ENCODE measurements at places on chromosomes 7 and 10.

GRCh38 chr7:95788884-95789283, 16.5 kb downstream of the DYNC1I1 start:
- no peak for DNase-seq

DNA sequence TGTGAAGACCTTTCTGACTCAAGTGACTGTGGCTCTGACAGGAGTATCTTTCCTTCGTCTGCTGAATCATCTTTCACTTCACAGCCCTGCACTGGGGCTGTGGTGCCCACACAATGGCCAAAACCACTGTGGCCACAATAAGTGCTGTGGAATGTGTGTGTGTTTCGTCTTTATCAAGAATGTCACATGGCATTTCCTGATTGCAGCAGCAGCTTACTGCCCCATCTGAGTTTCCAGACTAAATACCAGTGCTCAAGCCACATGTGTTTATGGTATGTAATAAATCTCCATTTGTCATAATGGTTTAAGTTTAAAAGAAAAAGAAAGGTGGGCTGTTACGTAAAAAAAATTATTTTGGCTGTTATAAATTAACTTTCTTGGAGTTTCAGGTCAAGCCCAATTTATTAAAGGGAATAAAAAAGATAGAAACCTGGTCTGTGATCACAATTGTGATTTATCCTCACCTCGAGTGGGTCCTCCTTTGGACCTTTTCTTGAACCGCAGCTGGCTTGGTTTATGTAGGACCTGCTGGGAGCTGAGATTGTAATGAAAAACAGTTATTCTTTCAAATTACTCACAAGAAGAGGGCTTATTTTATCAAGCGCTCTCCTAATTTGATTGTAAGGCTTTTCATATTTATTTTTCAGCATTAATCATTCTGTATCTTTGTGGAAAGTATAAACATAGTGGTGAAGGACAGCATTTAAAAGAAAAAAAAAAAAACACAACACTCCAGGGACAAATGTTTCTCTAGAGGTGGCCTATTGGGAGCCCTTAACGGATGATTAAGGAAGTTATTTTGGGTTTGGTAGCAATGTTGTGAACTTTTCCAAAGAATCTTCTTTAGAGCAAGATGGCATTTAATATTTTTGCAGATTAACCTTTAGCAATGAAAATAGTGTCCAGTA, 116.2 kb downstream of the LRMDA start:
- peak; percentile 2 for DNase-seq

GRCh38 chr10:43822631-43823580, 174.2 kb upstream of the ZNF32 start:
- DNase-seq = no peak

GRCh38 chr7:4681886-4682620, at the start of gene FOXK1:
FOXK1 (plus strand) TSS chr7:4682295; CDS start chr7:4682309, 14 bp downstream.
- peak; percentile 90 for DNase-seq

DNA sequence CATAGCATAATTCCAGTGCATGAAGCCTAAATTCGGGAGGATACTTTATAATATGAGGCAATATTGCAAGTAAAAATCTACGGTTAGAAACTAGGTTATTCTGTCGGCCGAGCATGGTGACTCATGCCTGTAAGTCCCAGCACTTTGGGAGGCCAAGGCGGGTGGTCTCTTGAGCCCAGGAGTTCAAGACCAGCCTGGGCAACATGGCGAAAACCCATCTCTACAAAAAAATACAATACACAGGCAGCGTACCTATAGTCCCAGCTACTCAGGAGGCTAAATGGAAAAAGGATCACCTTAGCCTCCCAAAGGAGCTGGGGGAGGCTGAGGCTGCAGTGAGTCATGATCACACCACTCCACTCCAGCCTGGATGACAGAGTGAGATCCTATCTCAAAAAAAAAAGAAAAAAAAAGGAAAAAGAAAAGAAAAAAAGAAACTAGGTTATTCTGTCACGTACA, 14.2 kb downstream of the SKAP2 start:
- DNase-seq = no peak

GRCh38 chr10:34959321-34959720, 130.8 kb downstream of the CUL2 start:
- DNase-seq = no peak

GRCh38 chr7:34652809-34653208, 5.2 kb upstream of the NPSR1 start:
- DNase-seq = no peak

DNA sequence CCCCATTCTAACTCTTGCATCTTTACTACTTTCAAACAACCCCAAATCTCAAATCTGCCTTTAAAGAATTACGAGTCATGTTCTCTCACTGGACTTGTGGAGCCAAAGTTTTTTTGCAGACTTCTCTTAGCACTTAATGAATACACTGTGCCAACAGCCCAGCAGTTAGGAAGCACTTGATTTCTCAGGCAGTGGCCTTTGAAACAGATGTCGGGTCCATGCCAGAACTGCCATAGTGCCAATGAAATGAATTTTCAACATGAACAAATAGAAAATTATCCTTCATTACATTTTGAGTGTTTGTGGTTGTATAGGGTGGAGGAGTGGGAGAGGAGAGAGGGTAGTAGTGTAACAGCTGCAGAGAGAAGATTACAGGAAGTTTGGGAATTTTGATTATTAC, 5.9 kb downstream of the BORCS7 start:
- DNase-seq = no peak

DNA sequence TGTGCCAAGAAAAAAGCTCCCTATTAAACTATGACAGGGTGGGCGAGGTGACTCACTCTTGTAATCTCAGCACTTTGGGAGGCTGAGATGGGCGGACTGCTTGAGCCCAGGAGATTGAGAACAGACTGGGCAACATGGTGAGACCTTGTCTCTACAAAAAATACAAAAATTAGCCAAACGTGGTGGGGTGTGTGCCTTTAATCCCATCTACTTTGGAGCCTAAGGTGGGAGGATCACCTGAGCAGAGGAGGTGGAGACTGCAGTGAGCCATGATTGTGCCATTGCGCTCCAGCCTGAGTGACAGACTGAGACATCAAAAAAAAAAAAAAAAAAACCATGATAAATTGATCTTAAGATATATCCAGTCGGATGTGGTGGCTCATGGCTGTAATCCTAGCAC, 11.5 kb downstream of the POLR3A start:
- DNase-seq = no peak

DNA sequence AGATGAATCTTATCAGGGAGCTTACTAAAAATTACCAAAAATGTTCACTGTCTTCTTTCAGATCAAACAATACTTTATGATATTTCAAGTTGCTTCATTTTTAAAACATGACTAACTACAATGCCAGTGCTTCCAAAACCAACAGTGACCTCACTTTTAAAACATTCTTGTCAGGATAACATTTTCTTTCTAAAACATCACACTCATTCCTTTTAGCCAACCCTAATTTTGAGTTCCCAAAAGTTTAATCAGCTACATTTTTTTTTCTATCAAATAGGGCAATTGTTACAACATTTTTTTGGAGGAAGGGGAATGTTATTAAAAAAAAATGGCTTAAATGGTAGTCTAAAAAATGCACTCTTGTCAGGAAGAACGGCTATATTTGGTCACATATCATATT, 37.3 kb downstream of the RTKN2 start:
- no peak for DNase-seq

DNA sequence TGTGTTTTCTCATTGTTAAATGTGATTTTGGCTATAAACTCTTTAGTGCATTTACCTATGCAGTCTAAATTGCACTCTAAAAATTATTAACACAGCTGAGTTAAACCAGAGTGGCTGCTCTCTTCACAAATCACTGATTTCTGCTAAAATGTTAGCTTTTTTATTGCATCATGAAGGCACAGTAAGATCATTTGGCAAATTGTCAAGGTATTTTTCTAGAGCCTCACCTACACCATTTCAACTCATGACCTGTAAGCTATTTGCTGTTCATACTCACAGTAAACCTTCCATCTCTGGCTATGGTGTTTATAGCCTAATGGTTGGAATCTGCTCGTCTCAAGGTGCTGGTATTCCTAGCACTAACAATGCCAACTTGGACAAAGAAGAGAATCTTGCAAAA, 25.7 kb downstream of the NDUFB2 start:
- no peak for DNase-seq

- DNase-seq = peak; percentile 73
Measured at GRCh38 chr7:23277359-23277989, 21.7 kb upstream of the MALSU1 start.

GRCh38 chr7:26588511-26588910, 275.9 kb downstream of the SKAP2 start:
- no peak for DNase-seq

- DNase-seq = no peak
Measured at GRCh38 chr7:4006687-4007086, 675.4 kb upstream of the FOXK1 start.

DNA sequence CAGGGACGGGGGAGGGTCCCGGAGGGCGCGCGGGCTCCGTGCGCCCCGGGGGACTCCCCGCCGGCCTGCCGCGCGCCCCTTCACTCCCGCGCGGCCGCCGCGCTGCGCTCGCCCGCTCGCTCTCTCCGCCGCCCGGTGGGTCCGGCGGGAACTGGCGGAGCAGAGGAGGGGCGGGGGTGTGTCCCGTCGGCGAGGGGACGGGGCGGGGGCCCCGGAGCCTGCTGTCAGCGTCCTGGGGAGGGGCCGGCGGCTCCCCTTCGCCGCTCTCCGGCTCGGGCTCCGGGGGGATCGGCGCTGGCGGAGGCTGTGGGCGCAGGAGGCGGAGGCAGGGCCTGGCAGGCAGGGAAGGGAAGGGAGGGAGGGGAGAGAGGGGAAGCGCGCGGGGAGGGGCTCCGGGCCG, at the start of gene SH3PXD2A:
Gene SH3PXD2A (minus strand): TSS at position 153 of the 400 bp plus-strand sequence. CDS start 310 bp downstream, outside the sequence.
- DNase-seq = no peak

GRCh38 chr7:158394936-158395335, 192.7 kb downstream of the PTPRN2 start:
- peak; percentile 3 for DNase-seq

DNA sequence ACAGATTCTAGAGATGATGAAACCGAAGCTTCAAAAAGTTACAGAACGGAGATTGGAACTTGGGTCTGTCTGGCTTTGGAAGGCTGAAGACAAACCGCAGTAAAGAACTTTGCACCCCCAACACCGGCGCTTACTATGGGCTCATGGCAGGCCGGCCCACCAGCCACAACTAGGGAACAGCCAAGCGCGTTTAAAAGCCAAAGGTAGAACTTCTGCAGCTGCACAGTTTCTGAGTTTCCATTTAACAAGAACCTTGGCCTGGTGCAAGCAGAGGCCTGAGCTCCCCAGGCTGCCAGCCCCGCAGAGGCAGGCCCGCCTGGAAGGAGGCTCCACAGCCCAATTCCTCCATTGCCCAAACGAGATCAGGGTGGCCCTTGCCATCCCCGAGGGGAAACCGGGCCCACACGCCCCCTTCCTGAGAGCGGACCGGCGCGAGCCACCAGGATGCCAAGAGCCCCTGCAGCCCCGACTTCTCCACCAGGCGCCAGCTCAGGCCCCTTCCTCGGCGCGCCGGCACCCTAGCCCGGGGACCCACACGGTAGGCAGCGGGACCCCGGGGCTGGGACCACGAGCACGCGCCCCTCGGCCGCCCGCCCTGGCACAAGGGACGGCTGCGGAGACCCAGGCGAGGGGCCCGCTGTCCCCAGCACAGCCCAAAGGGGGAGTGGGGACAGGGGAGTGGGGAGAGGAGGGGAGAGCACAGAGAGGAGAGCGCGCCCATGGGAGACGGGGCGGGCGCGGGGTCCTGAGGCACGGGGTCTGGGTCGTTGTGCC, 566 bp downstream of the MAD1L1 start:
- peak; percentile 57 for DNase-seq

DNA sequence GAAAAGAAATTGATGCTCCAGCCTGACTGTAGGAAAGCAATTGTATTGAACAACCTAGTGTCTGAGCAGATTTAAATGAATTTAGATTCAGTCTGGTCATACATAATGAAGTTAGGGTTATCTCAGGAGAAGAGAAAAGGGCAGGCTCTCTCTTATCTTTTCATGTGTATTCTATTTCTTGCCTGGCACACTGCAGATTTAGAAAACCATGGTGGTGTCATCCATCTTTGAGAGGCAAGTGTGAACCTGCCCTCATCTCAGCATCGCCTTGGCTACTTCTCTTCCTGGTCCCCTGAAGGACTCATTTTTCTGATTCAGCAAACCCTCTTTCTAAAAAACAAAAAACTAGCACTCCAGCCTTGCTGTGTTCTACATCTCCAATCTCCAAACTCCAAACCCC, 137.7 kb downstream of the LRRC4 start:
- peak; percentile 26 for DNase-seq

DNA sequence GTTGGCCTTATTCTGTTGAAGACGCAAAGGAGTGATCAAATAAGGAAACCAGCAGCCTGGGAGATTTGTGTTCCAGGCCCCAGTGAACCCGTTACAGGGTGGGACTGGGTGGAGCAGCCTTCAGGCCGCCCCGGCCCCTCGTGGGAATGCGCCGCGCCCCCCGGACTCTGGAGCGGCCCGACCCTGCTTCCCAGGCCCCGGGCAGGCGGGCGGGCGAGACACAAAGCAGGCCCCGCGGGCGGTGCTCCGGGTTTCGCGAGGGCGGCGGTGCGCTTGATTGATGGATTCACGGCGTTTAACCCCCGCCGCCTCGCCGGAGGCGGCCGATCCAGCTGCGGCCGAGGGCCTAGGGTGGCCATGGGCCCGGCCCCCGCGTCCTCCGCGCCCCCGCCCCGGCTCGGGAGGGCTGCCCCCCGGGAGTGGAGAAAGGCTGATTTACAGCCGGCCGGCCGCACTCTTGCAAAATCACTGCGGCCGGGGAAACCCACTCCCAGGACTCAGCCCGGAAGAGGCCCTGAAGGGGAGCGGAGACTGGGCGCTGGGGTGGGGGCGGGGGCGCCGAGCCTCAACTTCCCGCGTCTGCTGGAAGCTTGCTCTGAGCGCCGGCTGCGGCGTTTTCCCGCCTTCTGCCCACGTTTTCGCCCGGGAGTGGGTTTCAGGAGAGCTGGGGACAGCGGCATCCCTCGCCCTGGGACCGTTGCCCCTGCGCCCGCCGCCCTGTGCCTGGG, 299.6 kb upstream of the NFE2L3 start:
- DNase-seq = no peak

- no peak for DNase-seq
Measured at GRCh38 chr7:2792856-2793487, 51.1 kb downstream of the GNA12 start.

- no peak for DNase-seq
Measured at GRCh38 chr10:127470911-127471310, 78.2 kb upstream of the NPS start.

DNA sequence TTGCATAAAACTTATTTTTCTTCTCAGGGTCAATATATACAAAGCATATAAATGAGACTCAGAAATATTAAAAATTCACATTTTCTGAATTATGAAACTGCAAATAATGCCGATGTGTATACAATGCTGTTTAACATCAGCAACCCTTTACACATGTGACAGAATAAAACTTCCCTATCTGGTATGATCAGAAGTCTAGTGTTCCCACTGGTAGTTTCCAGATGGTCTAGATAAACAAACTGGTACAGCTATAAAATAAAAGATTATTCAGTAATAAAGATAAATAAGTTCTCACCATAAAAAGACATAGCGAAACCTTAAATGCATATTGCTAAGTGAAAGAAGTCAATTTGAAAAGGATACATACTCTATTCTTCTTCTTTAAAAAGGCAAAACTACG, 7.9 kb downstream of the POLR1F start:
- no peak for DNase-seq
